ENCODE measurements at places on chromosomes 3 and 15.

- no peak for DNase-seq
Measured at GRCh38 chr3:122576174-122576940, 1.1 kb upstream of the PARP15 start.

DNA sequence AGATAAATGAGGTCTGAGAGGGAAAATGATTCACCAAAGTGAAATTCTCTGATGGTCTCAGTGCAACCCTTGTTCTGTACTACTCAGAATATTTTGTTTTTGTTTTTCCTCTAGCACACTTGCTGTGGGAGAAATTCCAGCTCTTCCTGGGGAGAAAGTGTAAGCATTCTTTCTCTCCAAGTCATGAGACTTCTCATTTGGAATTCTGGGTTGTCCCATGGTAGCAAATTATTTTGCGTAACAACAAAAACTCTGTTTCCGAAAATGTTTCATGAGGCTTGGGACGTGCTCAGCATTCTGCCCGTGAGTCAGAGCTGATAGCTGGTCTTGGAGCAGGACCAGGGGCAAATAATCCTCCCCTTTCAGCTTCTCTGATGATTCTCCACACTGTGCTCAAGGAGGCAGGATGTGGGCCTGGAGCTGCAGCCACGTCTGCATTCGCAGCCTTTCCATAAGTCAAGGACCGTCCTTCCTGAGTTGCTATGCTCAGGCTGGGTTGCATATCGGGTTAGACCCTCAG is 70.3 kb downstream of the SENP2 start:
- no peak for DNase-seq

- DNase-seq, result no peak
Measured at GRCh38 chr3:106255870-106256248, 387.0 kb upstream of the CBLB start.

GRCh38 chr3:172354931-172355499 is 93.2 kb downstream of the GHSR start:
- DNase-seq, result no peak

DNA sequence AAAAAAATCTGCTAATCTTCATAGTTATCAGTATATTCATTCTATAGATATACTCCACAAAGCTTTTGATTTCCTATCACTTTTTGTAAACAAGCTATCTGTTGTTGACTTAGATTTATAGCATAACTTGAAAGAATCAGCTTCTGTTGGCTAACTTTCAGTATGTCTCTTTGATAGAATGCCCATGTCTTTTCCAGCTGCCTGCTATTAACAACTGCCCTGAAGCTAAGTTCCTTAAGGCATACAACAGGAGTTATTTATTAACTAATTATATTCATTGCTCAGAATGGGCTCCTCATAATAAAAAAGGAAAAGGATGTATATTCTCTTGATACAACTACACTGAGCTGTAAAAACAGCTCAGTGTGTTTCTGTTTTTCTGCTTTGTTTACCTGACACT is 293.9 kb downstream of the TUSC7 start:
- no peak for DNase-seq

DNA sequence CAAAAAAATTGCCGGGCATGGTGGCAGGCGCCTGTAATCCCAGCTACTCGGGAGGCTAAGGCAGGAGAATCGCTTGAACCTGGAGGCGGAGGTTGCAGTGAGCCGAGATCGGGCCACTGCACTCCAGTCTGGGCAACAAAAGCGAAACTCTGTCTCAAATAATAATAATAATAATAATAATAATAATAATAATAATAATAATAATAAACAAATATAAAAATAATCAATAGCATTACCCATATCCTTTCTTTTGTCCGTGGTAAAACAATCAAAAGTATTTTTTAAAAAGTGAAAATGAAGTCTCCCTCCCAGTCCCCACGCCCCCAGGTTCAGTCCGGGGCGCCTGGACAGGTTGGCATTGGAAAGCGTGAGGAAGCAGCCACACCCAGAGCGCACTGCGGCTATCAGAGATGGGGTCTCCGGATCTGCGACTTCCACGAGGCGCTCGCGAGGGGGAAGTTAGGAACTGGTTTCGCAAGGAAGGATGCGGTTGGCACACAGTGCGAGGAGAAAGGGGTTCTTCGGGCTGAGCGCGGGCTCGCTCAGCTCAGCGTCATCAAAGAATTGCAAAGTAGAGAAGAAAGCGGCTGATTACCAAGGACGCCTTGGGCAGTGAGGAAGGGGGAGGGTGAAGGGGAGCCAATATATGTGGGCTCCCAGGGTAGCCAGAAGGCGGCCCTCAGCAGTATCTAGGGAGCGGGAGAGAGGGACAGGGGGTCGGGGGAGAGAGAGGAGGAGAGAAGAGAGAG is 69.5 kb upstream of the EPHB3 start:
- DNase-seq, result no peak

- DNase-seq, result no peak
Measured at GRCh38 chr15:89652666-89653065, 2.6 kb downstream of the KIF7 start.

- DNase-seq, result no peak
Measured at GRCh38 chr3:1783995-1784394, 314.7 kb upstream of the CNTN4 start.

GRCh38 chr15:62533687-62534086 is 368.6 kb upstream of the C2CD4B start:
- DNase-seq, result no peak

DNA sequence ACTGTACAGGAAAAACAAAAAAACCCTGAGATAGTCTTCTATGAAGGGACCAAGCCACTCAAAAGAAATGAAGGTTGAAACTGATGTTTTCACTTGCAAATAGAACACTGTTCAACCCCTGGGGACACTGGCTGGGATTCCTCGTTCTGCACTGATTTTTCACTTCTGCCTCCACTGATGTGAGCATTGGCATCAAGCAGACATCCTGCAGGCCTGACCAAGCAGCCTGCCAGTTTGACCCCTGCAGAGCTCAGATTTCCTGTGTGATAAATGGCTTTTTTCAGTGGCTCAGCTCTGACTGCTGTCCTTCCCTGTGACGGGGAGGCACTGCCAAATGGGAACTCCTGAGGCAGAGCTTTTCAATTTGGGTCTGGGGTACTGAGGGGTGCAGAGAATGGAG is 50.0 kb downstream of the RASGRP1 start:
- no peak for DNase-seq

GRCh38 chr3:194270627-194271459 is 80.3 kb downstream of the CPN2 start:
- DNase-seq, result no peak

- no peak for DNase-seq
Measured at GRCh38 chr3:9130345-9131305, 118.8 kb downstream of the SRGAP3 start.

GRCh38 chr3:69052472-69052898 is 352 bp upstream of the TMF1 start:
- DNase-seq, result no peak

GRCh38 chr3:11392014-11392859 is 120.0 kb downstream of the ATG7 start:
- DNase-seq, result no peak

DNA sequence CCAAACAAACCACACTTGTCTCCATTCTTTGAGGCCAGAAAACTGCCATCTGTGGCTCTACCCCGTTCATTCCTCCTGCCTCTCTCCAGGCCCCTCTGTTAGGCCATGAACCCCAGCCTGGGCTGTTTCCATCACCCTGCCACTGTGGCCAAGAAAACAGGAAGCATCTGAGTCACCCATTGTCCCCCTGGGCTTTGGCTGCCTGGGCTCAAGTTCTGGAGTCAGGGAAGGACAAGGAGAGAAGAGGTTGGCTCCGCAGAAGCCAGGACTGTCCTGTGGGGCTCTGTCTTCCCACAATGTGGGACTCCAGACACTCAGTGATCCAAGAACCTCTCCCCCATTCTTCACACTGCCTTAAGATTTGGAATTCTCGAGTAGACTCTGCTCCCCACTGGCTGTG is 14.8 kb upstream of the LCTL start:
- no peak for DNase-seq

DNA sequence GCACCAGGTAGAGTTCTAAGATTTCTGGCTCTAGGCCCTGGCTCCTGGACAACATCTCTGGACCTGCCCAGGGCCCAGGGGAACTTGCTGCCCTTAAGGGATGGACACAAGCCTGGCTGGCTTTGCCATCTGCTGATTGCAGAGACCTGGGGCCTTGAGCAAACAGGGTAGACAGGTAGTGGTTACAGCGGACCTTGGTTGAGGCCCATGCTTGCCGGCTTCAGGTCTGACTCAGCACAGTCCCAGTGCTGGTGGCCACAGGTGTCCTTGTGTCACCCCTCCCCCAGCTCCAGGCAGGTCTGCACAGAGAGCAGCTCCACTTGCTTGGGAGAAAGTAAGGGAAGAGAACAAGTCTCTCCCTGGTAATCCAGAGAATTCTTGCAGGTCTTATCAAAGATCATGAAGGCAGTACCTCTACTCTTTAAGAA is 15.9 kb upstream of the ACTL6A start:
- no peak for DNase-seq

DNA sequence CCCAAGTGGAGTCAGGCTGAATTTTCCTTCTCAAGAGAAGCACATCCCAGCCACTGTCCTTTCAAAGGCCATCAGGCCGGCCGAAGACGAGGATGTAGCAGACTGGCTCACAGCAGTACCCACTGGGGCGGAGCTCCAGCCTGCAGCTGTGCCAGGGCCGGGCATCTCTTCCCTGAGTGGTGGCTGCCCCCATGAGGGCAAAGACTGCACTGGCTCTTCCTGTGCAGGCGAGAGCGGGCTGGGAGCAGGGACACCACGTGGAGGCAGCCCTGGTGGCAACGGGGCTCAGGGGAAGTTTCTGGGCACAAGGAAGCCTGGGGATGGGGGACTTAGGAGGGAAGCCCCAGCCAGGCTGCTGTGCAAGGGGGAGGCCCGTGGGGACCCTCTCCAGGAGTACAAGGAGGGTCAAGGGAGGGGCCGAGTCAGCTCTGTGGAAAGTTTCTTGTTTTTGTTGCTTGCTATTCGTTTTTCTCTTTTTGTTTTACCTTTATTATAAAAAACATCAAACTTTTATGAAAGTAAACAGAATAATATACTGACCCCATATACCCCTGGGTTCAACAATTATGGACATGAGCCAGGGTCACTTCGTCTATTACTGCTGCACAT is 66.1 kb downstream of the RPN1 start:
- no peak for DNase-seq
